Small intestine (tissue), 16 donors: ENCODE measurements at places on chromosomes 5 and 9. TPM values are rescaled to one million over a fixed set of nuclear protein-coding genes. Genes with fewer than 3 reads are reported as not detected.

Gene HACD4
- polyA plus RNA-seq, result 0.22 TPM

Gene LHX3
- not detected for polyA plus RNA-seq

Gene TMC1
- polyA plus RNA-seq, result not detected

Gene IRX4
- polyA plus RNA-seq, result 0.03 TPM

Gene ZNG1E
- polyA plus RNA-seq, result 43.8 TPM

DNA sequence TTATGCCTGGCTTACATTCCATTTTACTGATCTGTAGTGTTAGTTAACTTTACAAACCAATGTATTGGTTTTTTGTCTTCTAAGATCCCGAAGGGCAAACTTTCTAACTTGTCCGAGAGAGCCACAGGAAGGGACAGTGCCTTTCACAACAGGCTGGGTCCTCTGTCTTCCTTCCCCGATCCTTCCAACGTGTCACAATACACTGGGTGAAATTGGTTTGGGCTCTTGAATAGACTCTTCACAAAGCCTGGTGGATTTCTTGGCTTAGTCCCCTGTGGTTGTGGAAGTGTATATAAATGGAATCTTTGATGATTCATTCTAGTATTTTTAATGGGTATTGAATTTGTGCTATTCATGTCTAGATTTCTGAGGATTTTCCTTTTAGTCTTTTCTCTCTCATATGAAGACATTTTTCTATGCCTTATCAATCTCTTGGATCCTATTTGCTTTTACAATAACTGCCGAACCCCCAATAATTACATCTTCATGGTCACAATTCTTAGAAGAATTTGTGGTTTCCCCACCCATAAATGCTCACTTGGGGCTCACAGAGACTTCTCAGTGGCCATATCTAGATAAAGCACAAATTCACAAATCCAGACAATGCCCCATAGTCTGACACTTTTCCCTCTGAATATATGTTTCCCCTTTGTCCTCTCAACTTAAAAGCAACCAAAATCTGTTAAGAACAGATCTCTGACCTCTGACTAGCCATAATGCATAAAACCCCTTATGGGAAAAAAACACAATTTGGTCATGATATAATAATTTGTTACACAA, 107.7 kb downstream of the MTRR start:
- H3K27me3 ChIP-seq, result no peaks in the 10 kb centered on the region
- H3K36me3 ChIP-seq, result no peaks in the 10 kb centered on the region
- no peak overlapping the region for H3K4me3 ChIP-seq

- no peaks in the 10 kb centered on the region for H3K27me3 ChIP-seq
- no peak overlapping the region for H3K4me3 ChIP-seq
- no peaks in the 10 kb centered on the region for H3K4me1 ChIP-seq
- no peak for DNase-seq
- no peaks in the 10 kb centered on the region for H3K36me3 ChIP-seq
These were observed 423.3 kb downstream of the EFNA5 start for GRCh38 chr5:107247427-107247826.

DNA sequence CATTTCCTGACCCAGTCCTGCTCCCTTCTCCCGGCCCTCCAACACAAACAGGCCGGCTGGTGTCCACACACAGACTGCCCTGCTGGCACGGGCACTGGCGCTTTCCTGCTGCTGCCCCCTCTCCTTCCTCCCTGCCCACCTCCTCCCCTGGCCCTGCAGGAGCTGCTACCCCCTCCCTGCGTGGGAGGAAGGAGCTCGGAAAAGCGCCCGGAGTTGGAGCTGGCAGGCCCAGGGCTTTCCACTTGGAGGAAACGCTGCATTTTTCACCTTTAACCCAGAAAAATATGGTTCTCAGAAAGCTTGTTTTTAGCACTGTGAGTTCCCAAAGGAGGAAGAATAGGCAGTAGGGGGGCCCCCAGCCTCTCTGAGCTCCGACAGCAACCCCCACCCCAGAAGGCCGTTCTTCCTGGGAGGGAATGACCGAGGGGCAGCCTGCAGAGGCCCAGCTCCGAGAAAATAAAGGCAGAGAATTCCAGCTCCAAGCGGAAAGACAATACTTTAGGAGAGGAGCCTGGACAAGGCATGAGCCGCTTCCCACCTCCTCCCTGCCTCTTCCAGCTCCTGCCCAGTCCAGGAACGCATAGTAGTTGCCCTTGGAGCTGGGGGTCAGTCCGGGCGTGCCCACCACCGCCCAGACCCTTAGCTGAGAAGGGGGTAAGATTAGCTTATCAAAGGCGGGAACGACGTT, 88.9 kb downstream of the LIFR start:
- H3K36me3 ChIP-seq, result no peaks in the 10 kb centered on the region
- peaks cover 22% of the 10 kb centered on the region for H3K4me1 ChIP-seq
- DNase-seq, result no peak

GRCh38 chr9:133009906-133010582, 20.8 kb upstream of the GTF3C5 start:
- no peaks in the 10 kb centered on the region for H3K36me3 ChIP-seq
- H3K4me1 ChIP-seq, result no peaks in the 10 kb centered on the region
- DNase-seq, result no peak
- H3K4me3 ChIP-seq, result no peak overlapping the region

DNA sequence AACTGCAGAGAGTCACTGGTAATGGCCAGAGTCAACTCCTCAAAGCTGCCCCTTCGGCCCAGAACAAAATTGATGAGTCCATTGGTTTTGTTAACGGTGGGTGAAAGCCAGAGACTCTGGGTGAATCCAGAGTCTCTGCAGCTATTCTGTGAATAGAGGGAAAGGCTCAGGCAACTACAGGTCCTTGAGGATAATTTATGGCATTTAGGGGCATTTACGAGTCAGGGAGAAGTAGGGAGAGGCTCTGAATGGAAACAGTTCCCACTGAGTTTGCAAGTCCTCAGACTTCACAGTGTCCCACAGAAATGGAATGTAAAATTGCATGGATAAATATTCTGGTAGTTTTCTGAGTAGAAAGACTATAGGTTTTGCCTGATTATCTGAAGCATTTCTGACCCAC, 257.8 kb downstream of the SEC61B start:
- no peak overlapping the region for H3K4me3 ChIP-seq
- H3K27me3 ChIP-seq, result no peaks in the 10 kb centered on the region
- H3K27ac ChIP-seq, result no peak overlapping the region
- H3K36me3 ChIP-seq, result no peaks in the 10 kb centered on the region

DNA sequence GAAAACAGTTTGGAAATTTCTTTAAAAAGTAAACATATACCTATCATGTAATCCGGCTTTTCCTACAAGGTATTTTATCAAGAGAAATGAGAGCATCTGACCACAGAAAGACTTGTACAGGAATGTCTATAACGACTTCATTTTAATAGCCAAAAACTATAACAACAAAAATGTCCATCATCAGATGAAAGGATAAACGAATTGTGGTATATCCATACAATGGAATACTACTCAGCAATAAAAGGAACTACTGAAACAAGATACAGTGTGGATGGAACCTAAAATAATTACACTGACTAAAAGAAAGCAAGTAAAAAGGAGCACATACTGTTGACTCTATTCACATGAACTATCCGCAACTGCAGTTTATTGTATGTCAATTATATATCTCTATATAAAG, 1.4 kb upstream of the FTMT start:
- H3K4me1 ChIP-seq, result no peaks in the 10 kb centered on the region
- H3K4me3 ChIP-seq, result no peak overlapping the region
- no peak for DNase-seq
- no peak overlapping the region for H3K27ac ChIP-seq
- no peaks in the 10 kb centered on the region for H3K36me3 ChIP-seq

DNA sequence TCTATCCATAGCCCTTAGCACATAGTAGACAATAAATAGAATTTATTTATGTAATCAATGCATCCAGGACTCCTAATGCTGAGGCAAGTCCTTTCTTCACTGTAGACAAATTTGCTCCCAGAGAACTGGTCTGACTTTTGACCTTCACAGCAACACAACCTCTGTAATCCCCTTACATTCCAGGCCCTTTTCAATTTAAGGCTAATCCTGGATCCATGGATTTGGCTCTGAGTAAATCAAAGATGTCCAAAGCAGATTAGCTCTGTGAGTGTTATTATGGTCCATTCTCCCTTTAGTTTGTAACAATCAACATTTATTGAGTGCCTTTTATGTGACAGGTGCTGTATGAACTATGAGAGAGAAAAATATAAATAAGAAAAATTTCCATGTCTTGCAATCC, 27.4 kb upstream of the TMC1 start:
- no peaks in the 10 kb centered on the region for H3K4me1 ChIP-seq
- no peak overlapping the region for H3K4me3 ChIP-seq
- H3K27ac ChIP-seq, result no peak overlapping the region
- DNase-seq, result no peak
- no peaks in the 10 kb centered on the region for H3K36me3 ChIP-seq

DNA sequence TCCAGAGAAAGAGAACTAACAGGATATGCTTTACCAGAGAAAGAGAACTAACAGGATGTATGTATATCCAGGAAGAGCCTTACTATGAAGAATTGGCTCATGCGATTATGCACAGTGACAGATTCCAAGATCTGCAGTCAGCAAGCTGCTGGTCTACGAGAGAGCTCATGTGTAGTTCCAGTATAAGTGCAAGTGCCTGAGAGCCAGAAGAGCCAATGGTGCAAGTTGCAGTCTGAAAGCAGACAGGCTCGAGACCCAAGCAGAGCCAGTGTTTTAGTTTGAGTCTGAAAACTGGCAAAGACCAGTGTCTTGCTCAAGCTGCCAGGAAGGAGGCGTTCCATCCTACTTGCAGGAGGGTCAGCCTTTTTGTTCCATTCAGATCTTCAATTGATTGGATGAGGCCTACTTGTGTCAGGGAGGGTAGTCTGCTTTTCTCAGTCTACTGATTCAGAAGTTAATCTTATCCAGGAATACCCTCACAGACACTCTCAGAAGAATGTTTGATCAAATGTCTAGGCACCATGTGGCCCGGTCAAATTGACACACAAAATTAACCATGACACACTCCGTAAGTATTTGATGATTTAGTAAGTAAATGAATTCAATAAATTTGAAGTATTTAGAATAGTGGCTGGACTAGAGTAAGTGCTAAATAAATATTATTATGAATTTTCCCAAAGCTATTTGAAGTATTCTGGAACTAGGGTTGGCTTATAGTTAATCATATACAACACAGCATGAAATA, 372.1 kb upstream of the SGCD start:
- H3K27ac ChIP-seq, result no peak overlapping the region
- no peaks in the 10 kb centered on the region for H3K27me3 ChIP-seq
- no peak overlapping the region for H3K4me3 ChIP-seq
- H3K4me1 ChIP-seq, result peaks cover 2% of the 10 kb centered on the region

DNA sequence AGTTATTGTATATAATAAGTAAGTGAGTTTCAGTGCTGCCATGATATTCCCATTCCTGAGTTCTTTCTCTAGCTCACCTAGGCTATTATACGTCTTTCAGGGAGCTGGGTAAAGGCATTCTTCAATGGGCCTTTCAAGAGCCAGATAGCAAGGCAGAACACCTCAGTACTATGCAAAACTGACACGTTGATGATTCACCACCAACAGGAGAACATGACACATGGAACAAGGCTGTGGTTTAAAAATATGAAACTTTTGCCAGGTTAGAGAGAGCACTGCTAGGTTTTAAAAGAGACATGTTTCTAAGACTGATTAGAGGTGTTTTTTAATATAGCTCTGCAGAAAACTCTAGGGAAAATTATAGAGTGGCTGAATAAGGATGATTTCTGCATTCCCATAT, 95.9 kb downstream of the UGCG start:
- H3K4me1 ChIP-seq, result no peaks in the 10 kb centered on the region
- H3K36me3 ChIP-seq, result no peaks in the 10 kb centered on the region
- no peaks in the 10 kb centered on the region for H3K27me3 ChIP-seq
- no peak for DNase-seq

DNA sequence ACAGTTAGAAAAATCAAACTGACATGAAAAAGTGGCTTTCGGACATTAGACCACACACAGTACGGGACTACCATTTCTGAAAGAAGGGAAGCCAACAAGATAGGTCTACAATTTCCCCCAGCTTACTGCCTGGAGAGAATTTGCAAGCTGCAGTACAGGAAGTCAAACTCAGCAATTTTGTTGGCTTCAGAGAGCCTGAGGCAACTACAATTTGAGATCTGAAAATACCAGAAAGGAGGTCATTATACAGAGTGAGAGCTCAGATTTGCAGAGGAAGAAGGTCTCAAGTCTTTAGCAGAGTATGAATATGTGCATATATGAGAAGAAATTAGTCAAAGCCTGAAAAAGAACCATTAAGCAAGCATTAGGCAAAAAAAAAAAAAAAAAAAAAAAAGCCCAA, 83.0 kb downstream of the OXCT1 start:
- no peak overlapping the region for H3K27ac ChIP-seq
- no peaks in the 10 kb centered on the region for H3K27me3 ChIP-seq
- no peaks in the 10 kb centered on the region for H3K36me3 ChIP-seq
- DNase-seq, result no peak

DNA sequence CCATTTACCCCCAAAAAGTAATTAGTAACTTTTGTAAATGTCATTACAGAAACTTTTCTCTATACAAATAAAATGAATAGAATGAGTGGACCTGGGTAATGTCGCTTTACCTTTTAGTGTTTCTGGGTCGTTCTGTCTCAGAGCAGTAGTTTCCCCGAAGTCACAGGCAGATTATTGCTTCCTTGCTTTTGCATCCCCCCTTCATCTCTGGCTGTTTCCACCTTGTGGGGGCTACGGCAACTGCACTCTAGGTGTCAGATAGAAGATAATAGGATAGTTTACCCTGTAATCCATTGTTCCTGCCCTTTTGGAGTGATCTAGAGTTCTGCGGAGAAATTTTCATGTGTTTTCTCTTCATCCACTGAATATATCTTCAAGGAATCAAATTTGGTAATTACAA, 68.7 kb downstream of the PRR16 start:
- no peak overlapping the region for H3K27ac ChIP-seq
- no peaks in the 10 kb centered on the region for H3K36me3 ChIP-seq
- no peaks in the 10 kb centered on the region for H3K27me3 ChIP-seq
- H3K4me1 ChIP-seq, result no peaks in the 10 kb centered on the region
- DNase-seq, result no peak

GRCh38 chr5:145699846-145700245, 135.3 kb downstream of the PRELID2 start:
- no peak overlapping the region for H3K27ac ChIP-seq
- no peaks in the 10 kb centered on the region for H3K4me1 ChIP-seq
- no peak overlapping the region for H3K4me3 ChIP-seq
- H3K36me3 ChIP-seq, result no peaks in the 10 kb centered on the region

- no peak overlapping the region for H3K27ac ChIP-seq
- H3K4me3 ChIP-seq, result no peak overlapping the region
- no peaks in the 10 kb centered on the region for H3K36me3 ChIP-seq
- no peaks in the 10 kb centered on the region for H3K27me3 ChIP-seq
- DNase-seq, result no peak
- H3K4me1 ChIP-seq, result peaks cover 4% of the 10 kb centered on the region
These were observed 213.7 kb upstream of the MAP3K1 start for GRCh38 chr5:56601641-56602071.

GRCh38 chr5:93359296-93359959, 221.6 kb downstream of the NR2F1-AS1 start:
- H3K4me3 ChIP-seq, result no peak overlapping the region
- no peaks in the 10 kb centered on the region for H3K27me3 ChIP-seq
- H3K36me3 ChIP-seq, result no peaks in the 10 kb centered on the region
- H3K4me1 ChIP-seq, result no peaks in the 10 kb centered on the region
- peak overlapping the region; percentile 30 for H3K27ac ChIP-seq
